NCI-H748 treated with DMSO at 0.1 percent for 48 hours (cell line): ENCODE measurements at places on chromosomes 5 and 9.

- DNase-seq: no peak
Measured at GRCh38 chr5:122263352-122264030, 48.5 kb upstream of the SNCAIP start.

DNA sequence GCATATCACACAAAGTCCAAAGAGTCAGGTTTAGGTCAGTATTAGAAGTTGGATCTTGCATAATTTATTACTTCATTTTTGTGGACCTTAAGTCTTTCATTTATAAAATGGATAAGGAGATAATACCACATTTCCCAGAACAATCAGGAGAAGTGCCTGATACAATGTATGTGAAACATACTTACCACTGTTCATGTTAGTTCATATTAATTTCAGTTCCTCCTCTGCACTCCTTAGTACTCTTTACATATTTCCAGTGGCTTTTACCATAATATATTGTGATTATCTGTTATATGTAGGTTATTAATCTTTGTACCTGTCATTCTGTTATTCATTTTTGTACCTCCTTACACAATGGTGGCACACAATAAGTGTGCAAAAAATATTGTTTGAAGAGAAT is 214.4 kb downstream of the ARL15 start:
- no peak for DNase-seq

GRCh38 chr5:66738136-66738535 is 141.9 kb downstream of the MAST4 start:
- no peak for DNase-seq

- DNase-seq: no peak
Measured at GRCh38 chr5:10775646-10776045, 14.6 kb upstream of the DAP start.

DNA sequence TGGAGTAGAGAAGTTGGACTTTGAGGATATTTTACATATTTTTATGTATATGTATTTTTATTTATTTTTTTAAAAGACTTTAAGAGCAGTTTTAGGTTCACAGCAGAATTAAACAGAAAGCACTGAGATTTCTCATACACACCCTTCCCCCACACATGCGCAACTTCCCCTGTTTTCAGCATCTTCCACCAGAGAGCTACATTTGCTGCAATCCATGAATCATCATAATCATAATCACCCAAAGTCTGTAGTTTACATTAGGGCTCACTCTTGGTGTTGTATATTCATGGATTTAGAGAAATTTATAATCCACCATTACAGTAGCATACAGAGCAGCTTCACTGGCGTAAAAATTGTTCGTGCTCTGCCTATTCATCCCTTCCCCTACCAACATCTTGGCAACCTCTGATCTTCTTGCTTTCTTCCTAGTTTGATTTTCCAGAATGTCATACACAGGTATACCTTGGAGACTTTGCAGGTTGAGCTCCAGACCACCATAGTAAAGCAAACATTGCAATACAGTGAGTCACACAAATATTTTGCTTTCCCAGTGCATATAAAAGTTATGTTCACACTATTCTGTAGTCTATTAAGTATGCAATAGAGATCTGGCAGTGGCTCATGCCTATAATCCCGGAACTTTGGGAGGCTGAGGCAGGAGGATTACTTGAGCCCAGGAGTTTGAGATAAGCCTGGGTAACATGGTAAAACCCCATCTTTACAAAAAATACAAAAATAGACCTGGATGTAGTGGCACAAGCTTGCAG is 9.6 kb upstream of the CCDC171 start:
- DNase-seq: no peak

DNA sequence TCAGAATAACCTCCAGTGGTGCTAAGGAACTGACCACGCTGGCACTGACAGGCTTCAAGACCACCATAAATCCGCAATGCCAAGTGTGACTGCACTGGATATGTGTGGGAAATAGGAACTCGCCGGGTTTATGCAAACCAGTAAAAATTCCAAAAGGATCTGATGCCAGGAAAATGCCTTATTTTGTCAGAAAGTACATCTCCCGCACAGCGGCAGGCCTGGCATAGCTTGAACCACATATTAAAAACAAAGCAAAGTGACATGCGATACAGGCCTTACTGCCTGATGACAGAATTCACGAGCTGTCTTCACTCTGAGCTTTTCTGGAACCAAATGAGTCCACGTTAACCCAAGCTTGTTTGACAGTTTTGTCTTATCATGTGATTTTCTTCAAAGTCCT is 139.6 kb downstream of the GLIS3 start:
- DNase-seq: no peak

DNA sequence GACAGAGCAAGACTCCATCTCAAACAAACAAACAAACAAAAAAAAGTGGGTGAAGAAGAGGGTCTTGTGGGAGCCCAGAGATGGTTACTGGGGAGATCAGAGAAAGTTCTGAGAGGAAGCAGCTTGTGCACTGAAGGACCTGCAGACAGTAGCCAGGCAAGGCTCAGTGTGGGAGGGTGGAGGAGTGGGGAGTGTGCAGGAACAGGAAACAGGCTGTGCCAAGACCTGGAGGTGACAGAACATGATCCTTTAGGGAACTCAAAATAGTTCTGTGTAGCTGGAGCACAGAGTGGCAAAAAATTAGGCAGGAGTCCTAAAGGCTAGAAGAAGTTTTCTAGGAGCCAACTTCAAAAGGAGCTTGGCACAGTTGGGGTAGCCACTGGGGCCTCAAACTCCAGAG is 19.2 kb upstream of the NANS start:
- DNase-seq: no peak
